AG09309 (cell line): ENCODE measurements at places on chromosomes 1 and 21.

DNA sequence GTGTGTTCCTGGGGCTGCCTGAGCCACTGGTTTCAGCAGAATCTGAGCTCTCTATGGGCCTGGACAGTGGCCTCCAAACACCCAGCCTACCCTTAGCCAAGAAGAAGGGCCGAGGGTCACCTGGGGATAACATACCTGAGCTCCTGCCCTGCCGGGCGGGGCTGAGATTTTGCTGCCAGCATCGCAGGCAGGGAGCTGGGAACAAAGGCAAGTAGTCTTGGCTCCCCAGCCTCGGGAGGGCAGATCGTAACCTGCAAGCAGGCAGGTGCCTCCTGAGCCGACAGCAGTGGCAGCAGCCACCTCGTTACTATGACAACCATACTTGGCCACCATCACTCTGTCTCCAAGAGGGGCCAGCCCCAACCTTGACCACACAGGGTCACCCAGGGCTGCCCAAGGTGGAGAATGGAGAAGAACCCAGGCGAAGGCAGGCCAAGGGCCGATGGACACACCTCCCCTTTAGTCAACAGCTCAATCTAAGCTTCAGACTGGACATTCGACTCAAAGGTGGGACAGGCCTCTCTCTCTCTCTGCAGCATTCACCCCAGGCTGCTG lies 54.6 kb downstream of the TOMM20 start:
- DNase-seq, result no peak

GRCh38 chr1:40232444-40232843 lies 15.3 kb upstream of the TMCO2 start:
- no peak for DNase-seq

- no peak for DNase-seq
Observed at GRCh38 chr21:45164124-45164511, 89.7 kb downstream of the ADARB1 start.

DNA sequence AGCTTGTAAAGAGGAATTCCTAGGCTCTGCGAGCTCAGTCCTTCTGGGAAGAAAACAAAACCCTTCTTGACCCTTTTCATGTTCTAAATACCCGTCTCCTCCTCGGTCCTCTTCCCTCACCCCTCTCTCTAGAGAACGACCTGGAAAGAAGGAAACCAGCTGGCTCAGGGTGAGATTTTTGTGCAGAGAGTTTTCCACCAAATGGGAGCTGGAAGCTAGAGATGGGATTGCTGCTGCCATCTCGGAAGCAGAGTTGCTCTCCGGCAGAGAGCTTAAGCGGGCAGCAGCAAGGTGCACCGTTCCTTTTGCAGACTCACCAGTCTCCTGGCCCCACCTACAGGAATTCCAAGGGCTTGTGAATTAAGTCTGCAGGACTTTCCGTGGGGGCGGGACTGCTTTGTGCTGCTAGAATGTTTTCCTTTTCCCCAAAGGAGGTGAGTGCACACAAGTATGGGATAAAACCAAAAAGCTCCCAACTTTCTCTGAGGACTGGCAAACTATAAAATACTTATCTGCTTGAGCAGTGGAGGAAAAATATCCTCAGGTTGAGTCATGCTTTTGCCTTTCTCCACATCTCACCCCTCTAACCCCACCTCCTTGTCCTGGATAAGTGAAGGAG lies 29.1 kb upstream of the KIAA0040 start:
- DNase-seq, result no peak

GRCh38 chr1:230750576-230750975 lies 3.4 kb downstream of the CAPN9 start:
- no peak for DNase-seq

GRCh38 chr1:248243204-248243603 lies 12.0 kb downstream of the OR2M4 start:
- no peak for DNase-seq

- no peak for DNase-seq
Observed at GRCh38 chr1:195530961-195531360, 1077.3 kb downstream of the KCNT2 start.

DNA sequence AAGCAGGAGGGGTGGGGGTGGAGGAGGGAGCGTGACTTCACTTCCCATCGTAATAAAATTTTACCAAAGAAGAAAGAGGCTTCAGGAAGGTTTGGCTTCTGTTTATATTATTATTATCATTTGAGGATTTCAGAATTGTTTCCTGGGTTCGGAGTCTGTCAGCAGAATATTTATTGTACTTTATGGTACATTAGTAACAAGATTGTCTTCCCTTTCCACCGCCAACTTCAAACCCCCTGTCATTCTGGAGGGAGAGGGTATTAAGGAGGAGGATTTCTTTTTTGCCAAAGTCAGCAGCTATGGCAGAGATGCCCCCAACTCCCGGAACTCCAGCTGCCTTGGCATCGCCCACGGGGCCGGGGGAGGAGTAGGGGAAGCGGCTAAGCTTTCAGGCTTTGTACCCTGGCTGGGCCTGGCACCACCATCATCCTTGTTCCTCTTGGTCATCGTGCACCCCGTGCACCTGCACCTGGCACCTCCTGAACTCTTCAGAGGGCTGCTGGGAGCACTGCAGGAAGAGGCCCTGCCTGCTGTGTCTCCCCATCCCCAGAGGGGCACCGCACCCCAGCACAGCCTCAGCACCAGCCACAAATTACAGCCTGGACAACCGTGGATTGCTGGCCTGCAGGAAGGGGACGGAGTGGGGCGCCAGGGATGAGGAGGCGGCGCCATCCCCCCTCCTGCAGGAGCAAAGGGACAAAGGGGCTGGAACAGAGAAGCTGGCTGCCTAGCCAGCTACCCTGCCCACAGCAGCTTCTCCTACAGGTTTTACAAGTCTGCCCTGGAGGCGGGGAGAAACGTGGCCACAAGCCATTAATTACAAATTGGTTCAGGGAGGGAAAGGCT lies 24.0 kb upstream of the PAX7 start:
- no peak for DNase-seq

DNA sequence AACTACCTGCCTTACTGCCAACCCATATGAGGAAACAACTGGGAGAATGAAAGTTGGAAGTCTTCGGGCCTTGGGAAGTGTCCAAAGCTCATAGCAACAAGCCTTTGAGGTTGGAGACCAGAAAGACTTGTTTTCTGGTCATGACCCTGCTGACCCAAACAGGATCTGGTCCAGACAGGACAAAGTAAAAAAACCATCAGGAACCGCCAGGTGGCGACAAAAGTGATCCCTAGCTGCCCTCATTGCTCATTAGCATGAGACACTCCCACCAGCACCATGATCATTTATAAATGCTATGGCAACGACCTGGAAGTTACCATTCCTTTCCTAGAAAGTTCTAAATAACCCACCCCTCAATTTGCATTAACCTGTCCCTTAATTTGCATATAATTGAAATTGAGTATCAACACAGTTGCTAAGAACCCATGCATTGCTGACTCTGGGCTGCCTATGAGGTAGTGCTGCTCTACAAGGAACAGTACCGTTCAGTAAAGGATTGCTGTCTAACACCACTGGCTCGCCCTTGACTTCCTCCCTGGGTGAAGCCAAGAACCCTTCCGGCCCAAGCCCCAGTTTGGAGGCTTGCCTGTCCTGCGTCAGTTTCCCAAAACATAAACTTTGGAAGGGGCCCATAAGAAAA lies 89.0 kb downstream of the URB2 start:
- DNase-seq, result no peak

DNA sequence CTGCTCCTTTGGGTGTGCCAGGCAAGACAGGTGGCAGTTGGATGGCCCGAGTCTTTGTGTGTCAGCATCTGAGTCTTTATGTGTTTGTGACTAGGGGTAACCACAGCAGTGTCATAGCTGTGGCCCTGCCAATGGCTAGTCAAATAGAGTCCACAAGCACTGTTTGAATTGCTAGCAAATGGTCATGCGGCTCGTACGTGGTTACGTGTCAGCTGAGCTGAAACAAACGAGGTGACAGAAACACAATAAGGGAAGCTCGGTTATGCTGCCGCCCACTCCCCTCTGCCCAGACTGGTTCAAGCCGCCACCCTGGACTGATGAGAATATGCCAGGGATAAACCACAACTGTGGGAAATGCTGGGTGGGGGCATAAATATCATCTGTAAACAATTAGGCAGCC lies 174.3 kb upstream of the LMO4 start:
- no peak for DNase-seq

GRCh38 chr1:231885209-231885854 lies 258.7 kb downstream of the DISC1 start:
- DNase-seq, result no peak

DNA sequence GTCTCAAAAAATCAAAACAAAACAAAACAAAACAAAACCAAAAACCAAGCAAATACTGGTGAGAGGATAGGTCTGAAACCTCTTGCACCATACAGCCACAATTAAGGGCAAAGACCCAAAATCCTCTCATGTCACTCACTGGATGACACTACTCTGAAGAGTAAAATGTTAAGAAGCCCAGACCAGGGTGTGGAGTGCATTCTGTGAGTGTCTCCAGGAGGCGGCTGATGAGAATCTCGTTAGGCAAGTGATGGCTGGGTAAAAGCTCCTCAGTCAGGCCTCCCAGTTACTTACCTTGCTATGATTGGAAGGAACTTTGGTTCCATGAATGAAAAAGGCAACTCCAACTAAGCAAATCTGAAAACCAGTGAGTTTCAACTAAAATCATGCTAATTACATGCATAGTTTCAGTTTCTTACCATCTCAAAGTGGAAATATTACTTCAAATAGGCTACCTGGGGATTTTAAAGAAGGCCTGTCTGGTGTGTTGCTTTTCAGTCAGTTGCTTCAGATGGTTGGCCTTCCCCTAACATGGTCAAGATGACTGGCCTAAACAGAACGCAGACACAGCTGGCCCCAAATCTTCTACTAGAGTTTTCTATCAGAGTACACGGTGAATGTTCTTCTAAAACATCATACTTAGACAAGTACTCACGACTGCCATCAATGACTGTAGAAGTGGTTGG lies 95.1 kb downstream of the KIAA0319L start:
- no peak for DNase-seq

DNA sequence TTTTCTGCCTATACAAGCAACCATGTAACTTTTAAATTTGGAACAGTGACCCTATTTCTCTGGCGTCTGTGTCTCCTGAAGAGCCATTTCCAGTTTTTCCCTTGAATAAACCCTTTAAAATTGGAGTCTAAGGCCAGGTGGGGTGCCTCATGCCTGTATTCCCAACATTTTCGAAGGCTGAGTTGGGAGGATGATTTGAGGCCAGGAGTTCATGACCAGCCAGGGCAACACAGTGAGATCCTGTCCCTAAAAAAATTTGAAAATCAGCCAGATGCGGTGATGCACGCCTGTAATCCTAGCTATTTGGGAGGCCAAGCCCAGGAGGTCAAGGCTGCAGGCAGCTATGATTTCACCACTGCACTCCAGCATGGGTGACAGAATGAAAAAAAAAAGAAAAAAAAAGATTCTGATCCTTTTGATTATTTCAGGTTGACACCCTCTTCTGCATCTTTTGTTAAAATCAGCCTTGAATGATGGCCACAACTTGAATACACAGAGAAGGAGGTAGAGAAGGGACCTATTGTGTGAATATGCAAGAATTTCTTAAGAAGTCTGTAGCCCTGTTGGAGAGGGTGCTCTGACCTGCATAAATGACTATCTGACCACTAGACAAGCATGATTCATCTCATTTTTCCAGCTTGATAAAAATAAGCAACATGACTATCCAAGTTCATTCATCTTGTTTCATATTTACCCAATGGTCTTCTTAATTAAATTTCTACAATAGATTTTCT lies 40.2 kb upstream of the PARP1 start:
- peak; percentile 24 for DNase-seq

GRCh38 chr1:224203243-224204016 lies 20.4 kb downstream of the DEGS1 start:
- DNase-seq, result peak; percentile 51

- no peak for DNase-seq
Observed at GRCh38 chr1:245380790-245381535, 226.2 kb downstream of the KIF26B start.

DNA sequence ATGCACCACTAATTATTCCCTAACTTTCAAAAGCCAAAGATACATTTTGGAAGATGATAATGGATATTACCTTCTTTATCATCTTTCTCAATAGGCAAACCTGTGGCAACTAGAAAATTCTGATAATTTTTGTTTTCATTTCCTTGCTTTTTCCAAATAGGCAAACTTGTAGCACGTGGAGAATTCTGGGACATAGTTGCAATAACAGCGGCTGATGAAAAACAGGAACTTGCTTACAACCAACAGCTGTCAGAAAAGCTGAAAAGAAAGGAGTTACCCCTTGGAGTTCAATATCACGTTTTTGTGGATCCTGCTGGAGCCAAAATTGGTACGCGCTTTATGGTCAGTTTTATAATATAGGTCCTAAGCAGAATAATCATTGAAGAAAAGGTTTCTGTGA lies 1.5 kb downstream of the FPGT start:
- no peak for DNase-seq

GRCh38 chr21:28959367-28960099 lies 33.1 kb downstream of the LTN1 start:
- peak; percentile 39 for DNase-seq

DNA sequence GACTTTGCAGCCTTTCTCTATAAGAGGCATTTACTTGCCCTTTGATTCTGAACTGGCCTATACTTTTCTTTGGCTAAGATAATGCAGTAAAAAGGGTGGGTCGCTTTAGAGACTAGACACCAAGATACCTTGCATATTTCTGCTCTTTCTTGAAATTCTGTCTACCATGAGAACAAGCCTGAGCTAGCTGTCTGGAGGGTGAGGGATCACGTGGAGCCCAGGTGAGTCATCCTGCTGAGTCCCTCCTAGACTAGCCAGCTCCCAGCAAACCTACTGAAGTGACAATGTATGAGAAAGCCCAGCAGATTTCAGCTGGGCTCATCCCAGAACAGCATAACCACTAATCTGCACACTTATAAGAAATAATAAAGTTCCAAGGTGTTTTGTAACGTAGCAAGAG lies 408.0 kb upstream of the KAZN start:
- DNase-seq, result no peak

GRCh38 chr1:191971447-191971846 lies 186.8 kb upstream of the RGS18 start:
- no peak for DNase-seq

DNA sequence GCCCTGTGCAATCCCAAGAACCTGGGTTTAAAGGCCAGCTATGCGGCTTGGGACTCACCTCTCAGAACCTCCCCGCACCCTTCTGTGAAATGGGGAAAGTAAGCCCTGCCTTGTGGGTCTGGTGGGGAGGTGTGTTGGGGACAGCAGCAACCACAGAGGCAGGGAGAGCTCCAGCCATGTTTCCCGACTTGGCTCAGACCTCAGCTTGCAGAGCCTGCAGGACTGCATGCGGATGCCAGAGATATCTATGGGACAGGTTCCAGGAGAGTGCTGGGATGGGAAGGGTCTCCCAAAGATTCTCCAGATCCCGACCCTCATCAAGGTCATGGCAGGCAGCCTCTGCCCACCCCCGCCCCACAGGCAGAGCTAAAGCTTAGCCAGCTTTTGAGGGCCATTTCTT lies 20.2 kb downstream of the PADI1 start:
- DNase-seq, result no peak

GRCh38 chr1:17639703-17640340 lies 100.3 kb downstream of the ARHGEF10L start:
- DNase-seq, result no peak

- no peak for DNase-seq
Observed at GRCh38 chr1:230510496-230510895, 84.4 kb upstream of the PGBD5 start.

- no peak for DNase-seq
Observed at GRCh38 chr1:58717979-58718378, 18.1 kb upstream of the MYSM1 start.
